ENCODE measurements at places on chromosomes 11 and 22. TPM values are rescaled to one million over a fixed set of nuclear protein-coding genes. Genes with fewer than 3 reads are reported as not detected.

DNA sequence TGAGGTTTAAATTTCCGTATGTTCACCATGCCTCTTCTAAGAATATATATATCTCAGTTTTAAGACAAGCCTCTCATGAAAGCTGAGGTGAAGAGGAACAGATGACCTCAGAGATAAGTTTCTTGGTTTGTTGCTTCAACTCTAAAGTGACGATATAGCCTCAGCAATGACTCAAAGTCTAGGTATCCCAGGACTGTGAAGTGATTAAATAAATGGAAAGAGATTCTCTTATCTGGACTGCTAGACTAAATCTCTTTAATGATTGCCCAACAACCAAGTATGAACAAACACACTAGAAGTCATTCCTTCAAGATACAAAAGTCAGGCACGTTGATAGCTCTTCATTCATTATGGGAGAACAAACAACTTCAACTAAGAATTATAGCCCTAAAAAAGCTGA is 15.3 kb downstream of the CADM1 start:
- DNase-seq: no peak

ZP1 gene
- 0.10 TPM for polyA plus RNA-seq

- DNase-seq: no peak
Measured at GRCh38 chr22:35541254-35541748, 670 bp downstream of the RASD2 start.

TYR gene
- 0.15 TPM for polyA plus RNA-seq

GRCh38 chr11:43573233-43573632 is 107.3 kb upstream of the HSD17B12 start:
- no peak for DNase-seq

PLA2G3 gene
- polyA plus RNA-seq: 0.16 TPM

DNA sequence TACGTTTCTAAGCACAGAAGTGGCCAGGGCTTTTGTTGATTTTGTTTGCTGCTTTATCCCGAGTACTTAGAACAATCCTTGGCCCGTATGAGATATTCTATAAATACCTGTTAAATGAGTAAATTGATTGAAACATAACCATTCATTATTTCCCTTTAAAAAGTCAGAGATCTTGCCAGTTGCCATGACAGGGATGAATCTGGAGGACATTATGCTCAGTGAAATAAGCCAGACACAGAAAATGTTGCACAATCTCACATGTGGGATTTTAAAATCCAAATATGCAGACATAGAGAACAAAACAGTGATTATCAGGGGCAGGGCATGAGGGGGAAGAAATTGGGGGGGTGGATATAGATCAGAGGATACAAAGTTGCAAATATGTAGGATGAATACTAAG is 1240.1 kb downstream of the LRRC4C start:
- no peak for DNase-seq

INTS4 gene
- polyA plus RNA-seq: 45.7 TPM

DNA sequence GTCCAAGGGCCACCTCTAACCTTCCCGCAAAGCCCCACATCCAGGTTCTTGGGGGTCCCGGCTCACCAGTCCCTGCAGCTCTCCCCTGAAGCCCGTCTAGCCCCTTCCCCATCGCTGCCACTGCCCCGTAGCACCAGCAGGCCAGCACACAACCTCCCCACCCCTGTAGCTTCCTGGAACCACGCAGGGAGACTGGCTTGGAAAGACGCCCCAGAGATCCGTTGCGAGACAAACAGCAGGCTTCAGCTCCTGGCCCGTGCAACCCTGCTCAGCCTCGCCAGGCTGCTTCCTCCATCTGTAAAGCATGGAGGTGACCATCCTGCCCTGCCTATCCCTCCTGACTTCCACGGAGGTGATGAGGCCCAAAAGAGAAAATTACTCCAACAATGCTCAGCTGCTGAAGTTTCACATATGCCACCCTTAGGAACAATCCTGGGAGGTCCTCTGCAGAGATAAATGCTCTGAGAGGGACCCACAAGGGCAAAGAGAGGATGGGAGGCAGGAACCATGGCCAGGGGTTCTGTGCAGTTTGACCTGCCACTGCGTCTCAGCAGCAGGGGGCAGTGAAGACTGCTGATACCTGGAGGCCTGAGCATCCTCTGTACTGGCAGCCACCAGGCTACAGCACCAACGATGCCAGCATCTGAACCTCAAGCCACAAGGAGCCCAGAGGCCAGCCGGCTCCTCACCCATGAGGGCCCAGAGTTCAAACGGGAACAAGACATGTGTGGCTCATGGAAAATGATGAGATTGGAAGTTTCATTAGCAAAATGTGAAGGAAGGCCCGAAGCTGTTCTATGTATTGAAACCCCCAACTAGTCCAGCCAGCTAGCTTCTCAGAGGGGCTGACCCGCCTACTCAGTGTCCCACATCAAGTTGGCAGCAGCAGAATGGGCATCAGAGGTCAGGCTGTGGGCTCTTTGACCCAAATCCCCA is 16.1 kb downstream of the DGCR2 start:
- DNase-seq: no peak

THYN1 gene
- 63.7 TPM for polyA plus RNA-seq

DNA sequence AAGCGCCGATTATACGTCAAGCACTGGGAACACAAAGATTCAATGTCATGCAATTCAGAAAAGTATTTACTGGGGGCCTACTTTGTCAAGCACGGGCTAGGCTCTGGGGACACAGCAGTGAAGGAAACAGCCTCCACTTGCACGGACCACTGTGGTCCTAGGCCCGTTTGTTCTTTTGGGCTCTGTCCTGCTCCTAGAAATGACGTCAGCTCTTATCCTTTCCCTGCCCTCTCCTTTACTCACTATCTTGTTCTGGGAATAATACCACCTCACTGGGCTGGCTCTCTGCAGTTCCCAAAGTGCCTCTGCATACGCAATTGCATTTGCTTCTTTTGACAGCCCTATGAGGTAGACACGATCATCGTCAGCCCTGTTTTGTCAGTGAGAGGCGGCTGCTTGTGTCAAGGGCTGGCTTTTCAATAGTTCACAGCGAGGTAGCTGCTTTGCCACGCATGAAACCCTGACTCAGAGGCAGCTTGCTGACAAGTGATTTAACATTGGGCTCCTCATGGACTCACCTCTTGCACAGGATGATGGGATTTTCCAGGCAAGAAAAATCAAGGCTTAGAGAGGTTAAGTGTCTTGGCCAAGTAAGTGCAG is 22.9 kb upstream of the IGSF22 start:
- no peak for DNase-seq

DNA sequence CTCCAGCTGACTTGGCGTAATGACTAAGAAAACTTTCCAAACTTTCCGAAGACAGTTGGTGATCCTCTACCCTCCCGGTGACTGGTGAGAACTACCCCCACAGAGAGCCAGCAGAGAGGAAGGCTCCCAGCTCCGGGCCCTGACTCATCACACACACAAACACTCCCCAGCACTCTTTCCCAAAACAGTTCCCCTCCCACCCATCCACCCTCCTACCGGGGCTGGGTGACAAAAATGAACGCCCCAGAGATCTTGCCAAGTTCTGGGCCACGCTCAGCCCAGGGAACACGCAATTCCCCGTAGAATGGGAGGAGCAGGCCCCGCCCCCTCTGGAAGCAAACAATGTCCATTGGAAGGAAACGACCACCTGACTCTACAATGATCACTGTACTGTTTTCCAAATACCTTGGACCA is 21.3 kb upstream of the JAM3 start:
- no peak for DNase-seq

DNA sequence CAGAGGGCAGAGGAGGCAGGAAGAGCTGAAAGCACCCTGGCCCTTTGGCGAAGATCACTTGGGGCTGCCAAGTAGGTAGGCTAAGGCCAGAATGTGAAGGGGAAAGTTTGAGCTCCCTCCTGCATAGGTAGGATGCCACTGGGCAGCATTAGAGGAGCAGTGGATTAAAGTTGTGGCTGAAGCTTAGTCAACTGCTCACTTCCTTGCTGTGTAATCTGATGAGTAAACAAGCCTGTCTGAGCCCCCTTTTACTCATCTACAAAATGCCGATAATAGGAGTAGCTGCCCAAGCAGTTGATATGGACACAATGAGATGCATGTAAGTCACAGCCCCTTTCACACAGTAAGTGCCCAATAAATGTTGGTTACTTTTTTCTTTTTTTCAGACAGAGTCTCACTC is 216.4 kb downstream of the MN1 start:
- DNase-seq: no peak

- DNase-seq: no peak
Measured at GRCh38 chr11:82043316-82043715, 690.3 kb downstream of the FAM181B start.

NAALADL1 gene
- polyA plus RNA-seq: 13.5 TPM

CARNS1 gene
- 5.2 TPM for polyA plus RNA-seq

Data from renal pelvis (tissue), 12 donors.